Naive thymus-derived CD8-positive, alpha-beta T cell (primary cell): ENCODE measurements at places on chromosomes 2 and 18.

GRCh38 chr2:63029058-63029457 is 21.6 kb upstream of the OTX1 start:
- DNase-seq, result no peak

GRCh38 chr2:220533485-220533884 is 906.1 kb downstream of the SLC4A3 start:
- DNase-seq, result no peak

DNA sequence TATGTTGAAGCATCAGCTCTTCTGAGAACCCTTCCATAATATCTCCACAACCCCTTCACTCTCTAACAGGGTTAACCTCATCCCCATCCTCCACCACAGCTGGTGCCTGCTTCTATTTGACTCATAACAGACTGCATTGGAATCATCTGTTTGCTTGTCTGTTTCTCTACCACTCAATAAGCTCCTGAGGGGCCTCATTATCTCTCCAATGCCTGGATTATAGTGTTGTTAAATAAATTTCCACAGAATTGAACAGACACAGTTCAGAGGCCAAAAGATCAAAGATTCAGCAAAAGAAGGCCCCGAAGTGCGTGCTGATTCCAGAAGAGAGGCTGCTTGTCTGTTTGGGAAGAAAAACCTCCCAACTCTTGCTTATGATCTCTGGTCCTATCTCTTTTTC is 33.7 kb upstream of the FAM98A start:
- DNase-seq, result no peak

DNA sequence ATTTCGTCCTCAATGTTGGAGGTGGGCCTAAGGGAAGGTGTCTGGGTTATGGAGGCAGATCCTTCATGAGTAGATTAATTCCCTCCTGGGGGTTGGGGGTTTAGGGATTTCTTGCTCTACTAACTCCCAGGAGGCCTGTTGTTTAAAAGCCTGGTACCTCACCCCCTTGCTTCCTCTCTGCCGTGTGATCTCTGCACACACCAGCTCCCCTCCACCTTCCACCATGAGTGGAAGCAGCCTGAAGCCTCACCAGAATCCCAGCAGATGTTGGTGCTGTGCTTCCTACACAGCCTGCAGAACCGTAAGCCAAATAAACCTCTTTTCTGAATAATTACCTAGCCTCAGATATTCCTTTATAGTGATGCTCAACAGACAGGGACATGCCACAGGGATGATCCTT is 141.5 kb downstream of the ZNF516 start:
- DNase-seq, result no peak

- peak; percentile 15 for DNase-seq
These were observed 5.7 kb upstream of the STK17B start for GRCh38 chr2:196177124-196177523.

GRCh38 chr2:62410015-62410453 is 96.0 kb downstream of the TMEM17 start:
- no peak for DNase-seq

- no peak for DNase-seq
These were observed 240.1 kb upstream of the VRK2 start for GRCh38 chr2:57806449-57806968.

DNA sequence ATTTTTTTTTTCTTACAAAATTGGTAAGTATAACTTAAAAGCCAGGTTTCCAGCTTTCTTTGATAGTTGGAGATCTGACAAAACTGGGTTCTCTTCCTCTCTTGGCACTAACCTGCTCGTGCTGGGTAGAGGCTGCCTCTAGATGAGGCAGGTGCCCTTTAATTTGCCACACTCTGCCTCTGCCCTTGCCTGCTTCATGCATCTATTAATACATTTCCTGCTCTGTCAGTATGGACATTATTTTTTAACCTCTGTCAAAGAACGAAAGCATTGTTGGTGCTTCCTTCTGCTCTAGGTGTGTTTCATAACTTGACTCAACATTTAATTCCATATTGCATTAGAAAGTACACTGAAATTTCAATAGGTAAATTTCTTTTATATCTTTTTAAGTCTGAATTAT is 490.7 kb upstream of the ZEB2 start:
- DNase-seq, result no peak

DNA sequence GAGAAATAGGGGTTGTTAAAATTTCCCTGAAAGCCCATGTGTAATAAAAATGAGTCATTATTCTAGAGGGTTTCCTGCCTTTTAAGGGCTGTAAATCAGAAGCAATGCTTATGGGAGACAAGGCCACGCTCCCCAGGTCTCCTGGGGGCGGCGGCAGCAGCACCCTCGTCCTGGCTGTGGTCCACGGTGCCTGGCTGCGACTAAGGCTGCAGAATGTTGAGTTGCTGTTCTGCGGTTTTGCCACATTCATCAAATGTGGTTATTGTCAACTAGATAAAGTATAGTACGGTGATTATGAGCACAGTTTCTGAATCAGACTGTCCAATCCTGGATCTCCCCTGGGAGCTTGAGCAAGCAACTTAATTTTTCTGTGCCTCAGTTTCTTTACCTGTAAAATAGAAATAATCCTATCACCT is 11.9 kb upstream of the AGFG1 start:
- DNase-seq, result peak; percentile 43

GRCh38 chr2:182379241-182379640 is 47.6 kb downstream of the PDE1A start:
- DNase-seq, result no peak

- DNase-seq, result no peak
These were observed 6.7 kb upstream of the SMARCAL1 start for GRCh38 chr2:216405588-216405987.

DNA sequence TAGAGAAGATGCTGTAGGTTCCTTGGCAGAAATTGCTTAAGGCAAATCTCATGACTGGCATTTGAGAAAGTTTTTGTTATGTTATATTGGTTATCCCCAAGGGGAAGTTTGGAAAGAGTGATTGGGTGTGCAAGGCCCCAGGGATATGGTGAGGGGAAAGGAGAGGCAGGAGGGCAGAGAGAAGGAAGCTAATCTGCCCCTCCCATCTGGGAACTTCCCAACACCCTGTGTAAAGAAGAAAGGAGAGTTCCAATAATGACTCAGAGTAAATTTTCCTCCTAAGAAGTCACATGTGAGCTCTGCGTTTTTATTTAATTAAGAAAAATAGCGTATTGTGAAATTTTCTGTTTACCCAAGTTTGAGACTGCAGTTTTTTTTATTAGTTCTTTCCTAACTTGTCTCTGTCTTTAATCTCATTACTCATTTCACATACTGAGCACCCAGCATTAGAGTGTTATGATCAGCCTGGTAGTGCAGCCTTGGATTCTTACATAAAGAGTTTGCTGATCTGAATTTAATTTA is 3.1 kb upstream of the KYNU start:
- DNase-seq, result no peak

DNA sequence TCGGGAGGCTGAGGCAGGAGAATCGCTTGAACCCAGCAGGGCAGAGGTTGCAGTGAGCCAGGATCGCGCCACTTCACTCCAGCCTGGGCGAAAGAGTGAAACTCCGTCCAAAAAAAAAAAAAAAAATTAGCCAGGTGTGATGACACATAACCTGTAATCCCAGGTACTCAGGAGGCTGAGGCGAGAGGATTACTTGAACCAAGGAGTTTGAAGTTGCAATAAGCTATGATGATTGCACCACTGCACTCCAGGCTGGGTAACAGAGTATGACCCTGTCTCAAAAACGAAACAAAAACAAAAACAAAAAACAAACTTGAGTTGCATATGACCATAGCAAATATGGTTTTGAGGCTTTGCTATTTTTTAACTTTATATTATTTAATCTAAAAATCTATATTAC is 25.8 kb downstream of the SANBR start:
- no peak for DNase-seq

- no peak for DNase-seq
These were observed 285.7 kb downstream of the TCF4 start for GRCh38 chr18:55302167-55302833.

GRCh38 chr2:64052463-64053241 is 33.4 kb upstream of the VPS54 start:
- DNase-seq, result no peak

DNA sequence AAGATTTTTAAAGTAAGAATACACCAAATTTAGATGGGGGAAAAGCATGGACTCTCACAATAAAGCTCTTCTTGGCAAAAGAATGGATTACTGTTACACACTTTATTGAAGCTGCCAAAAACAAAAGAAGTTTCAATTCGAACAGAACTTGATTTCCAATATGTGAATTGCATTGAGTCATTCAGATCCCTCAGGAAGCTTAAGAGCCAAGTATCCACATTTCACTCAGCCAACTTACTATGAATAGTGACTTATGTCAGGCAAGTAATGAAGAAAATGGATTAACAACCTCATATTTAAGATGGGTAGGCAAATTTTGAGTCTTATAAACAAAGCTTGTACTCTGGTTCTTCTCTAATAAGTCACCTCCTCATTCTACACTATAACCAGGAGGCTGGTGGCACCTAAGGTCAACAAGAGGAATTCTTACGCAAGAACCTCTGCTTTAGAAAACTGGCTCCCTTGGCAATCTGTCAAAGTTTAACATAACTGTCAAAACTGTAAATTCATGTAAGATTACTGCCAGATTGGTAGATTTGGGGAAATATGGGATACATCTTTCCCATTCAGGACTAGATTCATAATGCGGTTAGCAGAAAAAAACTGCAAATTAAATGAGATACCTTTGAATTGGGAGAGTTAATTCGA is 6.0 kb downstream of the HADHA start:
- DNase-seq, result no peak

DNA sequence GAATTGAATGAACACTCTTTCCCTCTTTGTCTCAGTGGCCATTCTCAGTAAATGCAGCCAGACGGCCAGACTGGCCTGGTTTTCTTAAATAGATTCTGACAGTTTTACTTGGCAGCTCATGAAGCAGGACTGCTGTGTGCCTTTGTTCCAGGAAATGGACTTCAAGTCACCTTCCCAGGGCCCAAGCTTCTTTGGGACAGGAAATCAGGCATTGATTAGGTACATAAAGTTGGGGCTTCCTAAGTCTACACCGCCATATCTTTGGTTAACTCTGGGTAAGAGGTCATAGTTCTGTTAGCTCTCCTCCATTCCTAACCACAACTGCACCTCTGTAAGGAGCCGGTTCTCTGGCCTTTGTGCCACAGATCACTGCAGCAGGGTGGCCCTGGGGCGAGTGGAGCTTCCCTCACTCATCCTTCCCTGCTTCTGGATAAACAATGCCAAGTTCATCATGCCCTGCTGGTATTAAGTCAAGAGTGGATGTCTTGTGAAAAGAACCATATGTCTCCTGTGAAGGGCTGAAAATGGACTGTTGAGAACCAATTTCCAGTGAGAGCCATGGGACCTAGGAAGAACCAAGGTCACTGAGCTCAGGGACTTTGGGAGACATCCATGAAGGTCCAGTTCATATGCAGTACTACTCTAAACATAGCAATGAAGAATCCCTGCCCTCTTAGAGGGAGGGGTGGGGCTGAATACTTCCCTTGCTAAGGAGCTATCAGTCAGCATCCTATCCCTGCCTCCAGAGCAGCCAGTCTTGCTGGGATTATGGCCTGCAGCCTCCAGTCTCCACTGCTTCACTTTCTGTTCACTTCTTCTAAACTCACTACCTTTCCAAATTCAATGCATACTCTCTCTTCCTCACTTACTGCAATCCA is 122.6 kb upstream of the XPO1 start:
- no peak for DNase-seq

- no peak for DNase-seq
These were observed 1.0 kb upstream of the PUM2 start for GRCh38 chr2:20351555-20352229.

GRCh38 chr2:32614084-32614483 is 13.8 kb upstream of the TTC27 start:
- no peak for DNase-seq

DNA sequence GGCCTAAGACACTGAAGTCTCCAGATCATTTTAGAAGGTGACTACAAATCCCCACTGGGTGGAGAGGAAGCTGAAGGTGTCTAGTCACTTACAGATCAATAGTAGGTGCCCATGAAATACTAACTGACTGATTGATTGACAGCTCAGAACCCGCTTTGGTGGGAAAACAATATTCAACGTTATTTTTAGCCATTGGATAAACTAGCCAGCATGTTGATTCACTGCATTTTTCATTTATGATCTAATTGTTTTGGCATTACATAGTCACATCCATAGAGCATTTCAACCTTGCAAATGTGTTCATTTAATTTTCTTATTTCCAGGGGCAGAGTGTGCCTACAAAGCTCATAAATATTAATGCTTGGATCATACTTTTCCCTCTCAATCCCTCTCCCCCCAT is 162.3 kb downstream of the MREG start:
- no peak for DNase-seq
